ENCODE measurements at places on chromosomes 11 and 22.

DNA sequence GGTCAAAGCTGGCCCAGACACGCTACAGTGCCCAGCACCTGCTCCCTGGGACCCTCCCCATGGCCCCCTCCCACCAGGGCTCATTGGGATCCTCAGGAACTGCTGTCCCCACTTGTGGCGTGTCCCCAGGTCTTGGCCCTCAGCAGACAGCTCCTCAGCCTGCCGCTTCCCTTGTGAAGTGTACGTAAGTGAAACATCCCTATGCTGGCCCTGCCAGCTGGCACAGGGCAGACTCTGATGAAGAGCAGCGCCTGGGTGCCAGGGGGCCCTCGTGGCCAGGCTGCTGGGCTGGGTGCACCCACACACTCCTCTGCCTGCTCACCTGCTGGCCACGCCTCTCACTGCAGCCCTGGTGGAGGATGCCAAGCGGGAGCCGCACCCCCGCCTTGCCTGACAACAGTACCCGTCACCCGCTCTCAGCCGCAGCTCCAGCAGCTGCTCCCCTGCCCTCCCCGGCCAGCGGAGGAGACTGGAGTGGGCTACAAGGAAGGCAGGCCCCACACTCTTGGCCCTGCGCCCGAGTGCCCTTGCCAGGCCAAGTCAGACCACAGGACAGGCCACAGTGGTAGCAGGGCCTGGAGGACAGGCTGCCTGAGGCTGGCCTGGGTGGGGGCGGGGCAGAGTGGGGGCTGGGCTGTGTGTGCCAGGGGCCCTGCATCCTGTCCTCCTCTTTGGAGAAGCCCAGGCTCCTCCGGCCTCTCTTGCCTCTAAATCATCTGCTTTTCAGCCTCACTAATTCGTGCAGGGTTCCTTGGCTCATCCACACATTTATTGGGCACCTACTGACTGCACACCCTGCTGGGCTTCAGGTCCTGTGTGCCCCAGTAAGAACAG, 39.5 kb downstream of the IGF2 start:
- no peak for DNase-seq

DNA sequence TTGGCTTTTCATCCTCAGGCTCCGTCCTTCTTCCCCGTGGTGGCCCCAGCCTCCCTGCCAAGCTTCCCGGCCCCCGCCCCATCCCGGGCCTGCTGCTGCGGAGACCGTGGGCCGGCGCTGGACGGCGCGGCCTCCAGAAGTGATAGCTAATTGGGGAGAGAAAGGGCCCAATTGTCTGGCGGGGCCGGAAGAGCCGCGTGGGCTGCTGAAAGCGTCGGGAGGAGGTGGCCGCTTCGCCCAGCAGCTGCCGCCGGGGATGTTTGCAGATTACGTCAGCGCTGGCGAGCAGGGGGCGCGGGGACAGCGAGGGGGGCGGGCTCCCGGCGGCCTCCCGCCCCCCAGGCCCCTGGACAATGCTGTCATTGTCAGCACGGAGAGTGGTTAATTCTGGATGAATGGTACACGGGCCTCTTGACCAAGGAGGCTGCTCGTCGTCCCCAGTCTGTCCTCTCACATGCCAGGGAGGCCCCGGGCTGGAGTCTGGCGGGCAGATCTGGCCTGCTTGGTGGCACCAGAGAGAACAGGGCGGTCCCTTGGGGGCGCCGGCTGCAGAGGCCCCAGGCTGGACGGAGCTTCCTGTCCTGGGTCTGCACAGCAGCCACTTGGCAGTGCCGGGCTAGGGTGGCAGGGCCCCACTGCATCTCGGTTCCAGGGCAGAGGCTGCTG, 1.6 kb downstream of the SMIM38 start:
- DNase-seq = peak; percentile 17

DNA sequence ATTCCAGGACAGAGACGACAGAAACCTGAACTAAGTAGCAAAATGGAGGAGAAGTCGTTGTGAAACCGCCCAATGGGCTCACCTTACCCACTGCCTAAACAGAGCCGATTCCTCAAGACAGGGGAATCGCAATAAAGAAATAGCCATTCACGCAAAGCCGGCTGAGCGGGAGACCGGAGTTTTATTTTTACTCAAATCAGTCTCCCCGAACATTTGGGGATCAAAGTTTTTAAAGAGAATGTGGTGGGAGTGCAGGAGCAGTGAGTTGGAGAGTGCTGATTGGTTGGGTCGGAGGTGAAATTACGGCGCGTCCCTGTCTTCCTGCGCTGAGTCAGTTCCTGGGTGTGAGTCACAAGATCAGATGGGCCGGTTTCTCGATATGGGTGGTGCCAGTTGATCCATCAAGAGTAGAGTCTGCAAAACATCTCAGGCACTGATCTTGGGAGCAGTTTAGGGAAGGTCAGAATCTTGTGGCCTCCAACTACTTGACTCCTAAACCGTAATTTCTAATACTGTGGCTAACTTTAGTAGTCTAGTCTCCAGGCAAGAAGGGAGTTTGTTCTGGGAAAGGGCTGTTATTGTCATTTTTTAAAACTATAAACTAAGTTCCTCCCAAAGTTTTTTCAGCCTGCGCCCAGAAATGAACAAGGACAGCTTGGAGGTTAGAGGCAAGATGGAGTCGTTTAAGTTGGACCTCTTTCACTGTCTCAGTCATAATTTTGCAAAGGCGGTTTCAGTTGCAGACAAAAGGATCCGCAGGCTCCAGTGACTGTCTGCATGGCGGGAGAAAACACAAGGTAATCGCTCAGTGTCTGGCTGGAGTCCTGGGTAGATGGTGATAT, 34.1 kb downstream of the OR4D9 start:
- peak; percentile 90 for DNase-seq

DNA sequence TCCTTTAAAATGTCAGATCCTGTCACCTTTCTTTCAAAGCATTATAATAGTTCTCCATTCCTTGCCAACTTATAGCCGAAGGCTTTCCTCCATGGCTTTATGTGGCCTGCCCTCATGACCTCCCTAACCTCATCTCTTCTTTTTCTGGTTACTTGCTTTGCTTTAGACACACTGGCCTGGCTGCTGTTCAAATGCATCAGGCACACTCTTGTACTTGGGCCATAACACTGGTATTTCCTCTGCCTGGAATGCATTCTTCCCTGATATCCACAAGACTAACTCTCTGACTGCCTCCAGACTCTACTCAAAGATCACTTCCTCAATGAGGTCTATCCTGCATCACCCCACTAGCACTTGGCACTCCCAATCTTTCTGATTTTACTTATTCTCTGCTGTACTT, 710.3 kb downstream of the KCNA4 start:
- peak; percentile 77 for DNase-seq

DNA sequence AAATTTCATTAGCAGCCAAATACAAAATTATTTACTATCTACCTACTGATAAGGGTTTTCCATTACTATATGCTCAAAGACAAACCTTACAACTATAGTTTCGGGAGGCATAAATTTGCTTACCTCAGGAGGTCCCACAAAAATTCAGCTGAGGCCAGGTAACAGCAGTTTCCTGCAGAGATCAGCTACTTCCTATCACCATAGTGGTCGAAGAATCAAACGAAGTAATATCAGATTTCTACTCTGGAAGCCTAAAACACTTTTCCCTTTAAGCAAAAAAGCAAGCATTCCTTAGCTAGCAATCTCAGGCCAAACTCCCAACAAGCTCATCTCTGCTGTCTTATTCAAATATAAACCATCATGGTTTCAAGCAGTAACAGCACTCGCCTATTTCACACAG, 3.1 kb downstream of the NAP1L4 start:
- no peak for DNase-seq

DNA sequence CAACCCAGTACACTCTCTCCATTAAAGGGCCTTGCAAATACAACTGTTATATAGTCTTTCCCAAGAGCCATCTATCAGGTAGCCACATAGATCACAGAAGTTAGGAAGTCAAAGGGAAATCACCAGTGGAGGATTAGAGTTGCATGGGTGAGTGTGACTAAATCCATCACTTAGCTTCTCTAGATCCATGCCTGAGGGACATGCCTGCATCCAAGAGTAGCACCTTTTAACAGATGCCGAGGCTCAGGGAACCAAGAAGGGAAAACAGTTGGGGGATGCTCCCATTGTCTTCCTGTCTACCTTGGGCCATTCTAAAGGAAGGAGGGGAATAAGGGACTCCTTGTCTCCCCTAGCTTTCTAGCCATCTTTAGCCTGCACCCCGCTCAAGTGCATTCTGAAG, 77.9 kb downstream of the XRRA1 start:
- peak; percentile 21 for DNase-seq

DNA sequence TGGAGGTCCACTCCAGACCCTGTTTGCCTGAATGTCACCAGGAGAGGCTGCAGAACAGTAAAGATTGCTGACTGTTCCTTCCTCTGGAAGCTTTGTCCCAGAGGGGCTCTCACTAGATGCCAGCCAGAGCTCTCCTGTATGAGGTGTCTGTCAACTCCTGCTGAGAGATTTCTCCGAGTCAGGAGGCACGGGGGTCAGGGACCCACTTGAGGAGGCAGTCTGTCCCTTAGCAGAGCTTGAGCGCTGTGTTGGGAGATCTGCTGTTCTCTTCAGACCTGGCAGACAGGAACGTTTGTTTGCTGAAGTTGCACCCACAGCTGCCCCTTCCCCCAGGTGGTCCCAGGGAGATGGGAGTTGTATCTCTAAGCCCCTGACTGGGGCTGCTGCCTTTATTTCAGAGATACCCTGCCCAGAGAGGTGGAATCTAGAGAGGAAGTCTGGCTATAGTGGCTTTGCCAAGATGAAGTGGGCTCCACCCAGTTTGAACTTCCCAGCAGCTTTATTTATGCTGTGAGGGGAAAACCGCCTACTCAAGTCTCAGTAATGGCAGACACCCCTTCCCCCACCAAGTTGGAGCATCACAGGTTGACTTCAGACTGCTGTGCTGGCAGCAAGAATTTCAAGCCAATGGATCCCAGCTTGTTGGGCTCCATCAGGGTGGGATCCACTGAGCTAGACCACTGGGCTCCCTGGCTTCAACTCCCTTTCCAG, 99.4 kb downstream of the PDE3B start:
- DNase-seq = no peak

- DNase-seq = no peak
Measured at GRCh38 chr11:134036492-134037045, 32.3 kb upstream of the JAM3 start.

- DNase-seq = no peak
Measured at GRCh38 chr22:33743756-33744155, 176.5 kb downstream of the LARGE1 start.

- DNase-seq = no peak
Measured at GRCh38 chr11:63534895-63535461, 1.6 kb upstream of the PLAAT4 start.

DNA sequence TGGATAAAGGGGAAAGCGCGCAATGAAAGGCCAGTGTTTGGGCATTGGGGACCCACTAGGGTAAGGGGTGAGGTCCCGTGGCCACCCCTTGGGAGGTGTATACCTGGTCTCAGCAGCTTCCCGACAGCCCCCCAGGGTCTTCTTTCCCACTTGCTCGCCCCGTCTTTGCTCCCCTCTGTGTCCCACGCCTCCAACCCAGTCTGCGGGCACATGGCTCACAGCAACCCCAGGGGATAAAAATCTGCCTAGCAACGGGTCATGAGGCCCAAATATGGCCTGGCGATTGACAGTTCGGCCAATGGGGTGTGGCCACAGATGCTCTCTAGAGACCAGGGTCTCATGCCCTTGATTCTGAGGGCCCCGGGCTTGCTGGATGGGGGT, 41.6 kb downstream of the AHNAK start:
- no peak for DNase-seq

- peak; percentile 30 for DNase-seq
Measured at GRCh38 chr11:78961937-78962701, 387.5 kb upstream of the NARS2 start.

GRCh38 chr11:33463059-33463458, 205.9 kb downstream of the HIPK3 start:
- DNase-seq = peak; percentile 68

Data from fibroblast of mammary gland (primary cell).